Caki2 (cell line): ENCODE measurements at places on chromosomes 2 and 18. TPM values are rescaled to one million over a fixed set of nuclear protein-coding genes. Genes with fewer than 3 reads are reported as not detected.

DNA sequence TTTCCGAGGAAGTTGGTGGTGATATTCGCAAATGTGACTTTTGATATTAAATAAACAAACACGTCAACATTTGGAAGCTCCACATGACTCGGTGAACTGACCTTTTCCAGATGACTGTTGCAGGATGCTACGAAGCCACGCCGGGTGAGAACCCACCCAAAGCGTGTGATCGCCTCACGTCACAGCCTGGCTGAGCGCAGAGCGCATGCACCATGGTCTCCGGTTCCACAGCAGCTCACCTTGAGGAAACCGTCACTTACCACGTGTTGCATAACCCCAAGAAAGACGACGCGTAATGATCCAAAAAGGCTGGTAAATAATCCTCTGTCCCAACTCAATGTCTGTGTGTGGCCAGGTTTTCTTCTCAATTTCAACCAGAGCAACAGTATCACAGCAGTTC, 64.5 kb upstream of the CTDP1 start:
- DNase-seq = no peak

ANO7 gene
- 1.1 TPM in 1 of 2 replicates, not detected in the other for total RNA-seq

RFTN2 gene
- not detected in 2 replicates for total RNA-seq

CDH7 gene
- total RNA-seq = not detected in 2 replicates

SP140 gene
- total RNA-seq = 3.7 TPM in 1 of 2 replicates, not detected in the other

DNA sequence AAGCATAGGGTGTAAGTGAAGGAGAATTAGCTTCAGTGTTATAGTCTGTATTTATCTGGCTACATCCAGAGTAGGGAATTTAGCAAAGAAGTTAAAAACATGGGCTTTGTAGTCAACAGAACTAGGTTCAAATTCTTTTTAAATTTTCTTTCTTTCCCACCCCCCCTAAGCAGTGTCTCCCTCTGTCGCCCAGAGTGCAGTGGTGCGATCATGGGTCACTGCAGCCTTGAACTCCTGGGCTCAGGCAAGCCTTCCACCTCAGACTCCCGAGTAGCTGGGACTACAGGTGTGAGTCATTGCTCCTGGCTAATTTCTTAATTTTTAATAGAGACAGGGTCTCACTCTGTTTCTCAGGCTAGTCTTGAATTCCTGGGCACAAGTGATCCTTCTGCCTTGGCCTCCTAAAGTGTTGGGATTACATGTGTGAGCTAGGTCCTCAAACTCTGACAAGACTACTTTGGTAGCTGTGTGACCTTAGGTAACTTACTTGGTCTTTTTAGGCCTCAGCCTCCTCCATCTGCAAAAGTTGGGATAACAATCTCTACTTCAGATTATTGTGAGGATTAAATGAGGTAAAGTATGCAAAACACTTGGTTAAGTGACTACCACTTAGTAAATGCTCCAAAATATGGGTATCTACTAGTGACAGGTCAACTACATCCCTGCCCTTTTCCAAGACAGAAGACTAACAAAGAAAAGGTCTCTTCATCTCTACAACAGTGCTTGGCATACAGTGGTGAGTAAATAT, 17.8 kb downstream of the DOK1 start:
- no peak for DNase-seq

DNA sequence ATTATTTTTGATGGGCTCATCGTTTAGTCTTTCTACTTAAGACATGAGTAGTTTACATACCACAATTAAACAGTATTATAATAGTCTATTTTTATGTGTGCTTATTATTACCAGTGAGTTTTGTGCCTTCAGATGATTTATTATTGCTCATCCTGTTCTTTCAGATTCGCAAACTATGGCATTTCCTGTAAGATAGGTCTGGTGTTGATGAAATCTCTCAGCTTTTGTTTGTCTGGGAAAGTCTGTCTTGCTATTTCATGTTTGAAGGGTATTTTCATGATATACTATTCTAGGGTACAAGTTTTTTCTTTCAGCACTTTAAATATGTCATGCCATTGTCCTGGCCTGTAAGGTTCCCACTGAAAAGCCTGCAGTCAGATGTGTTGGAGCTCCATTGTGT, 101.3 kb downstream of the DNAH7 start:
- DNase-seq = no peak

RRM2 gene
- total RNA-seq = 14.7 and 19.4 TPM in 2 replicates

IAH1 gene
- total RNA-seq = 100 and 139 TPM in 2 replicates
